Activated CD4-positive, alpha-beta T cell treated with anti-CD3 and anti-CD28 coated beads, Interleukin-2, amount 10 ng/mL, durations not matched to agents 7 days and 5 days (primary cell): ENCODE measurements at places on chromosomes 1 and 21.
A peak's percentile ranks its signal among the peaks of the same experiment; 100 is the strongest.

DNA sequence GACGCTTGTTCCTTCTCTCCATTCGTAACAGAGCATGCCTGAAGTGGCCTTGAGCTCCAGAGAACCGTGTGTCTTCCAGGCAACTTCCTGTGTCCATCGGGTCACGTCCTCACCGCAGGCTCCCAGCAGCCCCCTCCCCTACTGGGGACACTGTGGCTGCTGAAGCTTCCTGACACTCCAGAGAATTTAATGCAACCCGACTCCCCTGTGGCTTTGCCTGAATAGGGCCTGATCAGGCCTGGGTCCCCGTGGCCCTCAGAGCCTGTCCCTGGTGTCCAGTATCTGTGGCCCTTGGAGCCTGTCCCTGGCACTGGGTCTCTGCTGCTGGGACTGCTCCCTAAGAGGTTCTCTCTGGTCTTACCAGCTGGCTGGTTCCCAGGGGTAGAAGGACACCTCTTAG, 219.7 kb upstream of the VAMP3 start:
- DNase-seq: no peak

DNA sequence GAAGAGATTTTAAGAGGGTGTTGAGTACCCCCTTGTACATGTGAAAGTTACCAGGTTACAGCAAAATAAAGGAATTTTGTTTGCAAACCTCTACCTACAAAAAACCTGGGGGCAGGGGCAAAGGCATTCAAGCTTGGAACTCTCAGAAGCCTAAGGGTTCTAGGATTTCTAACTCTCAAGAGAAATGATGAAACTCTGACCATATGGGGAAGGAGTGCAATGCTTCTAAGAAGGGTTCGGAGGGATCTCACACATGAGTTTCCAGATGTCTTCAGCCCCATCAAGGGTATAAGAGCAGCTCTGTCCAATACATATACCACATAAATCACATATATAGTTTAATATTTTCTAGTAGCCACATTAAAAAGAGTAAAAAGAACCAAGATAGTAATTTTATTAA, 7.3 kb upstream of the FCGR2A start:
- DNase-seq: no peak

DNA sequence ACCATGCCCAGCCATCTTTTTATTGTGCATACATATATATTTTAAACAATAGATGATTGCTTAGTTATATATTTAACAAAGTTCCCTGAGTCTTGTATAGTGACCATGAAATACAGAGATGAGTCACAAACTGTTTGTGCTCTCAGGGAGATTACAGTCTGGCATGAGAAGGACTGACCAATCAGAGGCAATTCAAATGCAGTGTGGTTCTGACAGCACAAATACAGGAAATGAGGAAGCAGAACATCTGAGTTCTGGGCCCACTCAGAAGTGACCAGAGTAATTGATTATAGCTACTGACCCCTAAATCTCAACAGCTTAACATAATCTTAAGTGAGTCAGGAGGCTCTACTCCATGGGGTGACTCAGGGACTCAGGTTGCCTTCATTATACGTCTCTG, 534.5 kb downstream of the OMA1 start:
- no peak for DNase-seq

- peak; percentile 57 for DNase-seq
Observed at GRCh38 chr21:26842974-26843932, 2.0 kb downstream of the ADAMTS1 start.

- no peak for DNase-seq
Observed at GRCh38 chr1:90986953-90987352, 34.9 kb downstream of the ZNF644 start.

DNA sequence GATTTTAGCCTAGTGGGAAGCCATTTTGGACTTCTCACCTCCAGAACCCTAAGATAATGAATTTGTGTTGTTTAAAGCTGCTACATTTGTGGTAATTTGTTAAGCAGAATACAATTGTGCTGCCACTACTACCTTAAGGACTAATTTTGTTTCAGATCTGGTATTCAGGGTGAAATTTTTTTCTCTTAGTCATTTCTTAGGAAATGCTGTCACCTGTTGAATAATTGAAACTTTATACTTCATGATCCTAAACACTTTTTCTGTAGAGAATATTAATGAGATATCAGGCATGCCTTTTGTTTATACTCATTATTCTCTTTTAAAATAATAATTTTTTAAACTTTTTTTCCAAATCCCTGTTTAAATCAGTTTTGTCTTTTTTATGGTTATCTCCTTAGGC, 246.8 kb downstream of the TGFB2 start:
- DNase-seq: no peak

- DNase-seq: no peak
Observed at GRCh38 chr1:8379513-8380186, 61.7 kb downstream of the SLC45A1 start.

- DNase-seq: no peak
Observed at GRCh38 chr1:184416946-184417345, 30.1 kb downstream of the C1orf21 start.

DNA sequence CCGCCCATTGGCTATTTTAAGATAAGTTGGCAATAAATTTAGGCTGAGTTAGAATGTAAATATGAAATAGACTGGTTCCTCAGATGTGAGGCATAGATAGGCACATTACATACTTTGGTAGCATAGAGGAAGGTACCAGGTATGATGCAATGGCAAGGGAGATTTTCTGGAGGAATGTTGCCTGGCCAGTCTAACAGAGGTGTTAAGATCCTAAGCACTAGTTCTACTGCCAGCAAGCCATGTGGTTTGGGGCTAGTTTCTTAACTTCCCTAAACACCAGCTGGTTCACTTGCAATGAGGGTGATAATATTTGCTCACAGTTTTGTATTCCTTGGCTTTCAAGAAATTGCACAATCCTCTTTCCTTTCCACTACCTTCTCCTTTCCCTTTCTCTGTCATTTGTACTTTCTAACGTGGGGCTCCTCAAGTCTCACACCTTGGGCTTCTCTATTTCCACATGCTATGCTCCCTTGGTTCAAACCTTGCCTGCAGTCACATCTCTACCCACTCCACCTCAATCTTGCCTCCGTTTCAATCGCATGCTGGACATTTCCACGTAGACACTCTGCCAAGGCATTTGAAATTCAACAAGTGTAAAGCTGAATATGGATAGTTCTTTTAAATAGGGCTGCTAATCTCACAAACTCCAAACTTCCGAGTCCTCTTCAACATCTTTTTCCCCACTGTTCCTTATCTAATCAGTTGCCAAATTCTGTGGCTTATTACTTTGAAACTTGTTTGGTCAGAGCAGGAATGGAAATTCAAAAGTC, 4.7 kb upstream of the CD55 start:
- no peak for DNase-seq

- DNase-seq: no peak
Observed at GRCh38 chr1:221137666-221138065, 258.4 kb downstream of the HLX start.

DNA sequence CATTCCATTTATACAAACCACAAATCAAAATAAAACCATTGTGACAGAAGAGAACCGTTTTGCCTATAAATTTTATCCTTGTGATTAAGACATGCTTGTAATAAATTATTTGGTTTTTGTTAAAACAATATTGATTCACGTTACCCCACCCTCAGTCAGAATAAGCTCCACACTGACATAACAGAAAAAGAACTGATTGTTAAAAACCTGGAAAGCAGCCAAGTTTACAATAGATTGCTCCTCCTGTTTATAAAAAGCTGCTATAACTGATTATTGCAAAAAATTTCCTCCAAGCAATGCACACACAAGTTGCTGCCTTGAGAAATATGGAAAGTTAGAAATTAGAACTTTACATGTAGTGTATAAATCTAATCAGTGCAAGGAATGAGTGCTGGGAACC, 263.5 kb downstream of the SETD4 start:
- DNase-seq: no peak

GRCh38 chr21:25186273-25186672, 421.0 kb downstream of the MRPL39 start:
- DNase-seq: no peak

GRCh38 chr1:71967670-71968069, 314.7 kb downstream of the NEGR1 start:
- DNase-seq: no peak

GRCh38 chr1:22870201-22870871, 102.3 kb downstream of the LACTBL1 start:
- no peak for DNase-seq

DNA sequence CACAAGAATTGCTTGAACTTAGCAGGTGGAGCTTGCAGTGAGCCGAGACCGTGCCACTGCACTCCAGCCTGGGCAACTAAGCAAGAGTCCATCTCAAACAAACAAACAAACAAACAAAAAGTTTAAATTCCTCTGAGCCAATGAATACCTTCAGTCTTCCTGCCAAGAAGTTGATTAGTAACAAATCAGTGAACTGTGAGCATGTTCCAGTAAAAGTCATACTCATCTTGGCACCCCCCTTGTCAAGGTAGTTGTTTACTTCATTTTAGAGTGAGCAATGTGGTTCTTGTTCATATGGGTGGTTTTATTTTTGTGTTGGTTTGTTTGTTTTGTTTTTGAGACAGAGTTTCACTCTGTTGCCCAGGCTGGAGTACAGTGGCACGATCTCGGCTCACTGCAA, 18.0 kb upstream of the SLC2A7 start:
- DNase-seq: no peak
